ENCODE measurements at places on chromosomes 3 and 15.

DNA sequence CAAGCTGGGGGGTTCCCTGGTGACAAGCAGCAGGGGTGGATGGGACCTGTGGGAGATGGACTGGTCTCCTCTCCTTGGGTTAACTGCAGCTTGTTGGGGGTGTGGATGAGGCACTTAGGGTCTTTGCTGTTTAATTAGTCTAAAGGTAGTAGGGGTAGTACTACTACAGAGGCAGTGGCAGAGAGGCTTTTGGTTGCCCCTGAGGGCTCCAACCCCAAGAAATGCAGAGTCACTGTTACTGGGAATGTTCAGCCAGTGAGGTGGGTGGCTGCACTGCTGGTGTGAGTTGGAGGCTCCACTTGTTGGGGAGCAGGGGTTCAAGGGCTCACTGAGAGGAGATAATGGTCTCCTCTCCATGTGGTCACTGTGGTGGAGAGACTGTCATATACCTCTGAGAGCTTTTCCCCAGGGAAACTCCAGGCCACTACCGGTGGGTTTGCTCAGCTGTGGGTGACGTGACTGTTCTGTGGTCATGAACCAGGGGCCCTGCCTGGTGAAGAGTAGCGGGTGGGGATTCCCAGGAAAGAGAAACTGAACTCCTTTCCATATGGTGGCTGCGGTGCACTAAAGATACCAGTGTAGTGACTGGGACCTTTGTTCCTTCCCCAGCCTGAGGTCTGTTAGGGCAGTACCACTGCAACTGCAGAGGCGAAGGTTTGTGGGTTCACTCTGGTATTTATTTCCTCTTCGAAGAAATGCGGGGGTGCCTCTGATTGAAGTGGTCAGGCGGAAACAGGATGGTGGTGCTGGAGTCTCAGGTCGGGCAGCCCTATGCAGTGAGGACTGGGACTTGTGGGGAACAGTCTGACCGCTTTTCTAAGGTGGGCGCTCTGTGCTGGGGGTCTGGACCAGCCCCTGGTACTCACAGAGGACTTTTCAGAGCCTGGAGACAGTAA is 68.9 kb upstream of the TNFSF10 start:
- no peak for DNase-seq

- no peak for DNase-seq
Measured at GRCh38 chr15:78727561-78727960, 83.7 kb downstream of the ADAMTS7 start.

DNA sequence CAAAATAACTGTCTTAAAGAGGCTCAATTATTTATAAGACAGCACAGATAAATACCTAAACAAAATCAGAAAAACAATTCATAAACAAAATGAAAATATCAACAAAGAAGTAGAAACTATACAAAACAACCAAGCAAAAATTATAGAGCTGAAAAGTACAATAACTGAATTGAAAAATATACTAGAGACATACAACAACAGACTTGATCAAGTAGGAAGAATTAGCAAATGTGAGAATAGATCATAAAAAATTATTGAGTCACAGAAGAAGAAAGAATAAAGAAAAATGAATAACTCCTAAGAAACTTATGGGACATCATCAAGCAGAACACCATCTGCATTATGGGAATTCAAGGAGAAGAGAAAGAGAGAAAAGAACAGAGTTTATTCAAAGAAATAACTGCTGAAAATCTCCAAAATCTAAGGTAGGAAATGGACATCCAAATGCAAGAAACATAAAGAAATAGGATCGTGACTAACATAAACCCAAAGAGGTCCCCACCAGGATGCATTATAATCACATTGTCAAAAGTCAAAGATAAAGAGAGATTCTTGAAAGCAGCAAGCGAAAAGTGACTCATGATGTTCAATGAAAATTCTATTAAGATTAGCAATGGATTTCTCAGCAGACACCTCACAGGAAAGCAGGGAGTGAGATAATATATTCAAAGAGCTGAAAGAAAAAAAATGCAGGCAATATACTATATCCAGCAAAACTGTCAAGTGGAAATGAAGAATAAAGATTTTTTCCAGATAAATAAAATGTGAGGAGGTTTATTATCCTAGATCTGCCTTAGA is 85.9 kb downstream of the DCLK3 start:
- no peak for DNase-seq

DNA sequence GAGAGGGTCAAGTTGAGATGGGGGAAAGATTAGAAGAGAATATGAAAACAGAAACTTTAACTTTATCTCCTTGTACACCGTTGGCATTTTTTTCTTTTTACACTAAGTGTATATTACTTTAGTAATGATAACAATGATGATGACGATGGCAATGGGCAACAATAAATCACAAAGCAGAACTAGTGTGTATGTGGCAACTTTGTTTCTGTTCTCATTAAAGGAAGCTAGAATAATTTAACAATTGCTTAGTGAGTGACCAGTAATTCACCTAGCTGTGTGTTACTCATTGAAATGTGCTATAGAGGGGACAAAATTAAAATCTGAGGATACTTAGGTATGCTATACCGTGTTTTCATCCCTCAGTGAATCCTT is 318.5 kb upstream of the TBL1XR1 start:
- no peak for DNase-seq

- DNase-seq = peak; percentile 79
Measured at GRCh38 chr15:69561071-69561784, 108.6 kb downstream of the RPLP1 start.

DNA sequence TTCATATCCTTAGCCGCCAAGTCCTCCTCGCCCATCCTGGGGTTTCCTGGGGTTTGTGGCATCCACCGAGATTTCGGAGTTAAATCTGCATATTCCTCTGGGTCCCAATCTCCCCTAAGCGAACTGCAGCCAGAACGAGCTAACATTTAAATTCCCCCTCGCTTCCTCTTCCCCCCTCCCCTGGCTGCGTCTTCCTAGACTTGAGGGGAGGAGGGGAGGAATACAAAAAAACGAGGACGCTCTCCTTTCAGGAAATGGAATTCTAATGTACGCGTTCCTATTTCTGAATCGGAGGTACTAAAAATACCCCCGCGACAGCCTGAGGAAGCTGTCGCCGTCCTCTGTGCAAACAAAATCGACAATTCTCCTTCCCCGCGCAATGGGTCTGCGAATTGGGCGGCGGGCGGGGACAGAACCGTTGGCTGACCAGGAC is 5.6 kb downstream of the FEZF2 start:
- DNase-seq = no peak

GRCh38 chr3:169624533-169624972 is 39.0 kb downstream of the MECOM start:
- no peak for DNase-seq

- DNase-seq = no peak
Measured at GRCh38 chr15:27124287-27124871, 153.4 kb downstream of the GABRG3 start.

GRCh38 chr3:48711727-48712126 is 5.3 kb downstream of the IP6K2 start:
- DNase-seq = no peak

DNA sequence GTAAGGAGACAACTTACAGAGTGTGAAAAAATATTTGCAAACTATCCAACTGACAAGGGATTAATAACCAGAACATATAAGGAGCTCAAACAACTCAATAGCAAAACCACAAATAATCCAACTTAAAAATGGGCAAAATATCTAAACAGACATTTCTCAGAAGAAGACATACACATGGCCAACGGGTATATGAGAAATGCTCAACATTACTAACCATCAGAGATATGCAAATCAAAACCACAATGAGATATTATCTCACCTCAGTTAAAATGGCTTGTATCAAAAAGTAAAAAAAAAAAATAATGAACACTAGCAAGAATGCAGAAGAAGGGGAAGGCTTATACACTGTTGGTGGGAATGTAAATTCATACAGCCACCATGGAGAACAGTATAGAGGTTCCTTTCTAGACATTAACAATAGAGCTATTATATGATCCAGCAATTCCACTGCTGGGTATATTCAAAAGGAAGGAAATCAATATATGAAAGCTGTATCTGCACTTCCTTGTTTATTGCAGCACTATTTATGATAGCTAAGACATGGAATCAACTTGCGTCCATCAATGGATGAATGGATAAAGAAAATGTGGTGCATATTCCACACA is 998.6 kb downstream of the NAALADL2 start:
- no peak for DNase-seq

DNA sequence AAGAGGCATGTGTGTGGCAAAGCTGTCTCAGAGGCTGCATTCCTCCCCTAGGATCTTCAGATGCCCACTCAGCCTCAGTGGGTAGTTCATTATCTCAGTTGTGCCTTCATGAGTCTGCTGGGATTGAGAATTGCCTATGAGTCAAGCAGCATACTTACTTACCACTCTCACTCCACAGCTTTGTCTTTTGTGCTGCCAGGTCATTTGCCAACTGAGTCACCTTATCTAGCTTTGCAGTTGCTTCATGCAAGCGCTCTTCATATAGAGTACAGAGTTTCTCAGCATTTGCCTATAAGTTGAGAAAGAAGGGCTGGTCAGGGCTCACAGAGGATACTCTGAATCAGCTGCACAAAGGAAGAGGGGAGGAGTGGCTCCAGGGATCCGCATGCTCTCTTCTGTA is 89.5 kb downstream of the MYH15 start:
- DNase-seq = no peak

GRCh38 chr3:59286791-59287531 is 237.1 kb upstream of the CFAP20DC start:
- peak; percentile 31 for DNase-seq

DNA sequence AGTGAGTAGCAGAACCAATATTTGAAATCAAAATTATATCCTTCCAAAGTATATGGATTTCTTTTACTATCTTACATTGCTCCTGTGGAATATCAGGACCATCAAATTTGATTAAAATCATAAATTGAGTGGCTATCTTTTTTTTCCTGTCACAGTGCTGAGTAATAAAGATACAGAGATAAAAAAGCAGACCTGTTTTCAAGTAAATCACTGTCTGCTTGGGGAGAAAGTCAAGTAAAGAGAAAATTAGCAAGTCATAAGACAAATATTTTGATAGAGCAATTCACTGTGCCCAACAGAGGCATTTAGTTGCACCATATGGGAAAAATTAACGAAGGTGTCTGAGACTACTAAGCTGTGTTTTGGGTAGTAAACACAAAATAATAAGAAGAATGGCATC is 933.7 kb downstream of the NTRK3 start:
- DNase-seq = no peak

GRCh38 chr3:184290331-184290730 is 8.7 kb upstream of the PSMD2 start:
- no peak for DNase-seq

GRCh38 chr3:121989943-121990342 is 32.1 kb downstream of the ILDR1 start:
- DNase-seq = peak; percentile 47

GRCh38 chr3:136008221-136008620 is 42.7 kb downstream of the PPP2R3A start:
- no peak for DNase-seq

- DNase-seq = no peak
Measured at GRCh38 chr15:70407955-70408354, 310.2 kb upstream of the TLE3 start.

- DNase-seq = no peak
Measured at GRCh38 chr3:62703451-62704167, 171.6 kb downstream of the CADPS start.

- DNase-seq = no peak
Measured at GRCh38 chr3:51353691-51354090, 31.4 kb upstream of the MANF start.

- no peak for DNase-seq
Measured at GRCh38 chr15:33871980-33872379, 96.3 kb upstream of the CHRM5 start.

- no peak for DNase-seq
Measured at GRCh38 chr3:127573912-127574311, 16.6 kb downstream of the TPRA1 start.

DNA sequence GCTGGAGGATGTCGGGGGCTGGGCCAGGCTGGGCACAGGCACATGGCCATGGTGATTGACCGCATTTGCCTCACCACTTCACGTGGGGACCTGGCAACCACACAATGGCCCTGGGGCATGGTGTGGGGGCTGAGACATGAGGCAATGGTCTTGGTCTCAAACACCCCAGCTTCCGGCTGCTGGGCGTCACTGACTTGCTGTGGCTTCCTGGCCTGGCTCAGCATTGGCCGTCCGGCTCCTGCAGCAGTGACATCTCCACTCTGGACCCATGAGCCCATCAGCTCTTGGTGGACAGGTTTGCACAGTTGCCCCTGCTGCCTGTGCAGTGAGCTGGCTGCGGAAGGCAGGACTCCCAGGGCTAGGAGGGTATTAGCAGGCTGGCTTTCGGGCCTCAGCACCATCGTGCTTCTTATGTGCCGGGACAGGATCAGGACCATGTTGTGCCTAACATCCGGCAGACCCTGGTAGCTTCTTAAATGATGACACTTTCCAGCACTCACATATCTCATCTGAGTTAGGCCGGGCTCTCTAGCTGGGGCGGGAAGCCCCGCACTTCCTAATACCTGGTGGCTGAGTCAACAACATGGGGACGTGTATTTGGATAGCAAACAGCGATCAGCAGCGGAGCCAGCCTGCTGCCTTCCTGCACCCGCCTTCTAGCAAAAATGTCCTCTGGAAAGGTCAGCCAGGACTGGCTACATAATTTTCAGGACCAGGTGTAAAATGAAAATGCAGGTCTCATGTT is 34.1 kb downstream of the ZNF710 start:
- DNase-seq = peak; percentile 83

- no peak for DNase-seq
Measured at GRCh38 chr3:64055076-64055475, 31.8 kb upstream of the PSMD6 start.

DNA sequence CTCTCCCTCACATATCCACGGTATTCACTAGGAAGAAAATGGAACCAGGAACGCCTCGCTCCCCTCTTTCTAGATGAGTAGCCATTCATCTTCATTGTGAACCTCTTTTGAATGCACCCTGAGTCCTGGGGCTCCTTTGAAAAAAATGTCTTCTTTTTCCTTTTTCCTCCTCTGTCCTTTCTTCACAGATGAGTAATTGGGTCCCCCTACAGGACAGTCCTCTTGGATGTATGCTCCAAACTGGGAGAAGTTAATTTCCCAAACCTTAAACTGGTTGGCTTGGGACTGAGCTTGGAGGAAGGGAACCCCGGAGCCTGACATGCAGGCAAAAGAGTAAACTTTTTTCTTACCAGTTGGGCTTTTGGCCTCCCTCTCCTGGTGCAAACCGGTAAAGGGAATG is 108.8 kb downstream of the DPH6 start:
- no peak for DNase-seq

- DNase-seq = no peak
Measured at GRCh38 chr3:169144731-169145130, 518.8 kb downstream of the MECOM start.

GRCh38 chr3:58837856-58838255 is 171.3 kb upstream of the FAM3D start:
- DNase-seq = no peak

- no peak for DNase-seq
Measured at GRCh38 chr3:194782698-194783404, 97.2 kb downstream of the FAM43A start.

GRCh38 chr15:27820232-27820631 is 278.9 kb downstream of the OCA2 start:
- no peak for DNase-seq

- DNase-seq = no peak
Measured at GRCh38 chr15:98967096-98967495, 40.5 kb downstream of the PGPEP1L start.

All from stomach (tissue), 19 donors.